ENCODE measurements at places on chromosomes 3 and 15.

DNA sequence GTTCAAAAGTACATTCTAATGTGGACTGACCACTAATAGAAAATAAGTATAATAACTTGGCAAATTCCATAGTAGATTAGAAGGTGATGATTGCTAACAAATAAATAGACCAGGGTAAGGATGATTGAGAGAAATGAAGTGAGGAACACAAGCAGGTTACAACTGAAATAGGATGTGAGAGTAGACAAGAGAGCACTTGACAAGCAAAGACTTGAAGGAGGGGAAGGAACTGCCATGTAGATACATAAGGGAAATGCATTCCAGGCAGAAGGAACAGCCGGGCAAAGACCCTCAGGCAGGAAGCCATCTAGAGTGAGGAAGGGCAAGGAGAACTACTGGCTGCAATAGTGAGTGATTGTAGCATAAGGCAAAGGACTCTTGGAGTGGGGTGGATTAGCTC, 5.0 kb downstream of the PLA1A start:
- DNase-seq: no peak

GRCh38 chr15:69810431-69811354, 287.0 kb downstream of the TLE3 start:
- no peak for DNase-seq

- no peak for DNase-seq
These were observed 66.3 kb downstream of the ST8SIA2 start for GRCh38 chr15:92460023-92460422.

GRCh38 chr3:127462111-127462655, 128.3 kb downstream of the TPRA1 start:
- DNase-seq: no peak

DNA sequence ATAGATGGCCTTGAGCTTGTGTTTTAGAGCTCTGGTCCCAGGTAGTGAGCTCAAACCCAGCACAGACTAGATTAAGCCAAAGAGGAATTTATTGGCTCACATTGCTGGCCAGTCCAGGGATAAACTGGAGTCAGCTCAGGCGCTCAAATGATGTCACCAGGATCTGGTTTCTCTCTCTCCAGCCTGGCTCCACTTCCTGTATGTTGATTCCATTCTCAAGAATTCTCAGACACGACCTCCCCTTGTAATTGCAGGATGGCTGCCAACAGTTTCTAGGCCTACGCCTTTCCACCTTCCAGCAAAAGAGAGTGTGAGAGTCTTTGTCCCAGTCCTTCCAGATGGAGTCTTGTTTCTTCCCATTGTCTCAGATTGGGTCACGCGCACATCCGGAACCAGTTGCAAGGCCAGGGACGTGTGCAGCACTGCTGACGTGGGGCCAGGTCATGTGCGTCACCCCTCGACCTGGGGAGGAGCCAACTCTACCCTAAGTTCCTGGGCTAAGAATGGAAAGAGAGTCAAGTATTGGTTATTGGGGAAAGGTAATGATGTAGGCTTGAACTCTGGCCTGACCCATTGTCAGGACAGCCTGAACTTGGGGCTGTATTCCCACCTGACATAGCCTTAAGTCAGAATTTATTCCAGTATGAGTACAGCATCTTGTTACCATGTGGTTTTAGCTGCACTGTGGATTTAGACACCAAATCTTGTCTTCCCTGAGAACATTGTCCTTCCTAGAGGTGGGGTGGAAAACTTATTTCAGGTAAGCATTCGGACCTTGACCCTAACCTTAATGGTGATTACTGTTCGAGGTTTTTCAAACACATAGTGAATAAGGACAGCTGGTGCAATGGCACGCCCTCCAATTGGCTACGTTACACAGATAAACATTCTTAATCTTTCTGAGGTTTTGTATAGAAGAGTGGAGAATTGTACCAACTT, 31.6 kb downstream of the CACNA1D start:
- no peak for DNase-seq

DNA sequence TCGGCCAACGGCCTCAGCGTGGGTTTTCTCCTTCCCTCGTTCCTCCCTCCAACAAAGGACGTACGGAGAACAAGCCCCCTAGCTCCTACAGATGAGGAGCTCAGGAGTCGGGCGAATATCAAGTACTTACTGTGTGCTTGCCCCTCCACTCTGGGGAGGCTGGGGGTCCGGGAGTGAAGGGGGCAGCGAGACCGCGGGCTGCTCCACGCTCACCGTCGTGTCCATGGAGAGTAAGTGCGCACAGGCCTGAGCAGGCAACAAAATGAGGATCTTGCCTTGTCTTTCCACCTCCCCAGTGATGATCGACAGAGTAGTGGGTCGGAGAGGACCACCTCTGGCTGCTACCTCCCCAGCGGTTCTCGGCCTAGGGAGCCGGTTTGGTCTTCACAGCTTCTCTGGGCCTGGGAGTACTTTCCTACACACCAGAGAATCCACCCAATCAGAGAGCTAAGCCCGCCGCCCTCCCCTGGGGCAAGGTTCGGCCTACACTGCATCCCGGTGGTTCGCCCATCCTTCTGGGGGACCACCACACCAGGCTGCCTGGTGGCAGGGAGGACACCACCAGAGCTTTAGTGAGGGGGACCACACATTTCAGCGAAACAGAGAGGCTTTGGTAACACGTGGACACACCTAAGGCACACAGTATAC, 603 bp upstream of the TRANK1 start:
- DNase-seq: no peak

DNA sequence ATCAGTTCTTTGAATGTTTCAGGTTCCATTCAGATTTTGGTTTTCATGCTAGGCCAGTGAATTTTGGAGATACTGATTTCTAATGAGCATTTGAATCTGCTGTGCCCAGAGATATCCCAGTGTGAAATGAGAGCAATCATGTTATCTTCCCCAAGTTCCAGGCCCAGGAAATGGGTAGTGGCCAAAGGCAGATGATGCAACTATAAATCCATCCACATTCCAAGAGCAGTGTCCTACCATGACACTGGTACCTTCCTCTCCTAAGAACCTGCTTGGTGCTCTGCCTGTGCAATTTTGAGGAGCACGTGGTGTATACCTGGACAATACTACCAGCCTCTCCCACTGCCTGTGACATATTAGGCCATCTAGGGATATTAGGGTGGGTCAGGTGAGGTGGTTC, 186.8 kb downstream of the SLCO3A1 start:
- DNase-seq: no peak

DNA sequence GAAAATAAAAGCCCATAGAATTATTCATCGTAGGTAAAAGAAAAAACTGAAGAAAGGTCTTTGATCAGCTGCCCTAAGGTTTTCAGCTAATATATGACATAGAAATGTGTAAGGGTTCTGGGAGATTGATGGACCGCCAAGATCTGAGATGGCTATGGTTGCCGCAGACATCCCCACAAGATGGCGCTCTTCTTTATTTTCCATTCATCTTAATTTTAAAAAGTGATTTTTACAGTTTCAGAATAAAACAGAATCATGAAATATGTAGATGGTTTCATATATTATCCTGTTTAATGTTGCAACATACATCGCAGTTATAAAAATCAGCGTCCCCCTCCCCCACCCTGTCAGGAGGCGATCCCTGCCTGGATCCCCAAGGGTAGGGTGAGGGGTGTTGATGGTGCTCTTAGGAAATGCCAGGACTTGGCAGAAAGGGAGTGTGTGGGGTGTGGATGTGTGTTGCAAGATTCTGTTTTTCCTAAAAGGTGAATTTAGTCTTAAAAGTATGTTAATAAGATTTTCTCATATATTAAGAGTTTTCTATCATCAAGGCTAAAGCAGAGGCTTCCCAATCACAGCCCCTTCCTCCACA, 68.8 kb downstream of the ANXA2 start:
- DNase-seq: peak; percentile 19

DNA sequence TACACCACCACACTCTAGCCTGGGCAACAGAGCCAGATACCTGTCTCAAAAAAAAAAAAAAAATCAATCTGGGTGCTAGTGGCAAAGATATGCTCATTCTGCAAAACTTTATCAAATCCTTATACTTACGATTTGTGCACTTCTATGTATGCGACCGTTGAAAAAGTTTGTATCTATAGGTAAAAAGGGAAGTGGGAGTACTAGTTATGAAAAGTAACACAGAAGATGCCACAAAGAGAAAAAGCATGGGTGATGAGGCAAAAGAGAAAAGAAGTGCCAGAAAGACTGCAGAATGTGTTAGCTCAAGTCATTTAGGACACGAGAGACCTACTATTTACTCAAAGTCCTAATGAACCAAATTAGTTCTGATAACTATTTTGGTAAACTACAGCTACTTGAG, 407.8 kb downstream of the SHQ1 start:
- no peak for DNase-seq

DNA sequence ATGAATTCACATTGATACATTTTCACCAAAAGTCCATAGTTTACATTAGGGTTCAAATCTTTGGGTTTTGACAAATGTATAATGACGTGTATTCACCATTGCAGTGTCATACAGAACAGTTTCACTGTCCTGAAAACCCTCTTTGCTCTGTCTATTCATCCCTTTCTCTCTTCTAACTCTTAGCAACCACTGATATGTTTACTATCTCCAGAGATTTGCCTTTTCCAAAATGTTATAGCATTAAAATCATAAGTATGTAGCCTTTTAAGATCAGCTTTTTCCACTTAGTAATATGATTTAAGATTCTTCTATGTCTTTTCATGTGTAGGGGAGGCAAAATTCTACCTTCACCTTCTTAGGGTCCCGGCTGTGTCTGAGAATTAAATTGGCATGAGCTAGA, 203.8 kb downstream of the TPRG1 start:
- no peak for DNase-seq

DNA sequence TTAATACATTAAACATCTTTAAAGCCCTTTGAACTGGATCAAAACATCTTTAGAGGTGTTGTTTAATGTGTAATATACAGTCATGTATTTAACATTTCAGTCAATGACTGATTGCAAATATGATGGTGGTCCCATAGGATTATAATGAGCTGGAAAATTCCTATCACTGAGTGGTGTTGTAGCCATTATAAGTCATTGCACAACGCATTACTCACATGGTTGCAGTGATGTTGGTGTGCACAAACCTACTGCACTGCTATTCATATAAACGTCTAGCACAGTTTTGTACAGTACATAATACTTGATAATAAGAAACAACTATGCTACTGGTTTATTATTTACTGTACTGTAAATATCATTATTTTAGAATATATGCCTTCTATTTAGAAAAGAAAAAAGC, 75.6 kb downstream of the DTWD1 start:
- DNase-seq: no peak

DNA sequence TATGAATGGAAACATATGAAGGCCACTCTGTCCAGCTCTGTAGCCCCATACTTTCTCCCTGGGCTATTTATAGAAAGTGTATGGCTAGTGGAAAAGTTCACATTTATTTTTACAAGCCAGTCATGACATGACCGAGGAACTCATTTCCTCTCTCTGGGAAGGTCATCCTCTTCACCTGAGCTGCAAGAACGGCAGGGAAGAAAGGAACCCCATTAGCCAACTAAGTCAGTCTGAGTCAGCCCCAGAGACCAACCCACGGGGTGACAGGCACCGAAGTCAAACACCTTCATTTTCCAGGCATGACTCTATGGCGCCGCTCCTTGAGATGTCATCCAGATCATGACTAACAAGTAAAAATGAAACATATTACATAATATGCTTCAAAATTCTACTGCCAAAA, 4.8 kb downstream of the PAQR9 start:
- peak; percentile 63 for DNase-seq

DNA sequence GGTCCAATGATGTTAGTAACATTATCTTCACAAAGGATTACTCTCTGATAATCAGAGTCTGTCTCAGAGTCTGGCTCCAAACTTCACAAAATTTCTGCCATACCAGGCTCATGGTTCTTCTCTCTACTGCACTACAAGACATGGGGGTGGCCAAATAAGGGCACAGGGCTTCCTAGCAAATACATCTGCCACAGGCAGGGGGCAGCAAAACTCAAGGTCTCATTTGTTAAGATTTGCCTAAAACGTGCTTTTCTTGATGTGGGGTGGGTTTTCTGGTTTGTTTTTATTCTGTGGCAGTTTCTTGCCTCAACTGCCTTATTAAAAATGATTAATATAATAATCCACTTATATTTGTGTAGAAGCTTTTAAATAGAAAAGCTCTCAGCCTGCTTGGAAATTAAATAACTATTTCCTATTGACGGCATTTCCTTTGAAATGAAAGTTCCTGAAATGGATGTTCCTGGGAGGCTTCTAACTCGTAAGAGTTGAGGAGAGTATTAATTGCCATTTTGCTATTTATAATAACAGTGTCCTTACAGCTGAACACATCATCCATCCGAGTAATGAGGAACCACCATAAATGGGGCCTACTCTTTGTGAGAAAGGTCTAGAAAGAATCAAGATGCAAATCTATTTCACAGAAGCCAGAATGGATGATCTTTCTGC, 53.8 kb downstream of the SST start:
- peak; percentile 36 for DNase-seq

- DNase-seq: no peak
These were observed 205.4 kb upstream of the TBC1D5 start for GRCh38 chr3:17947833-17948232.

GRCh38 chr15:92315595-92316211, 78.0 kb upstream of the ST8SIA2 start:
- no peak for DNase-seq

DNA sequence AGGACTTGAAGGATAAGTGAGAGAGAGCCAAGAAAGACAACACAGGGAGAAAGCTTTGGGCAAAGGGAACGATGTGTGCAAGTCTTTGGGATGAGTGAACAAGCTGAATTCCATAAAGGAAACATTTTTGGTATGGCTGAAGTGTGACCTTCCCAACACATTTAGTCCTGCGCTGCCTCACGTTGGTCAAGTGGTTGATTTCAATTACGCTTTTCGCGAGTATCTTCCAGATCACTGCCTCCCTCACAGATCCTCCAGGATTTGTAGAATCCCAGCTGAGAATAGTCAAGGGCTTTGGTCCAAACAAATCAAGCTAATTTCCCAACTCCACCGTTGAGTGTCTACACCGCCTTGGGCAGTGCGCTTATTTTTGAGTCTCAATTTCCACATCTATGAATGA, 338.4 kb upstream of the ADAMTS9 start:
- no peak for DNase-seq

DNA sequence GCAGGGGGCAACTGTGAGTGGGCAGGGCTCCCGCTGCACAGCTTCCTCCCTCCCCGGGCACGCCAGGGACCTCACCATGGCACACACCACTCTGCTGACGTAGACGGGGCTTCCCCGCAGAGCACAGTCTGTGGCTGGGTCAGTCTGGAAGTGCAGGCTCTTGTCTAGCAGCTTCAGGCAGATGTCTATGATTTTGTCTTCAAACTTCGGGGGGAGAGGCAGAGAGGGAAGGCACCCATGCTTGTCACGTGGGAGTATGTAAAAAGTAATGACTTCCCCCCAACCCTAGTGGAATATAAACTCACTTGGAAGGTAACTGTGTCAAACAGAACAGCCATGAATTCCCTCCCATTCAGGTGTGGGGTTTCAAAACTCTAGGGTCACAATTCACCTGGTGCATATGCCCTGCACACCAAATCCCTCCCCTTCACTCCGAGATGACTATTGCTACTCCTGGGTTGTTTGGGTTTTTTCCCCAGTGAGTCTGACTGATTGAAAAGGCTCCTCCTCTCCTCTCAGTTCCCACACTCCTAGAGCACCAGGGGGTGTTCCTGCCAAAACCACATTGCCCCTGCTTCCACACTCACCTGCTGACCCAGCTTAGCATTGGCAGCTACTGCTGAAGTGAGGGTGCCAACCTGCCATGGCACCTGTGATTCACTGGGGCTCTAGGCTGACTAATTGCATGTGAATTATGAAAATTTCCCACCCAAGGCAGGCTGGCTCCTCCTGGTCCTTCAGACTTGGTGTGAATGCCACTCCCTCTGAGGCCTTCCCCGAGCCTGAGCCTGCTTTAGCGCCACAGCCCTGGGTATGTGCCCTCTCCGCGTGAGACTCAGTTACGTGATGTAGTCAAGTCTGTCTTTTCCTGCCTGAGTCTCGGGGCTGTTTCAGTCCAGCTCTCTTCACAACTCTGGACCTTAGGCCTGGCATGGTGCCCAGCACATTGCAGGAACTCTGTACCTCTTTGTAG, 13.0 kb downstream of the TGM5 start:
- no peak for DNase-seq

Data from hematopoietic multipotent progenitor cell treated with erythropoietin and hydrocortisone succinate and interleukin-3 and kit ligand, for 15 days (in vitro differentiated cells).